ENCODE measurements at places on chromosomes 2 and 18.

GRCh38 chr18:35337286-35337685 is 6.9 kb downstream of the ZNF24 start:
- DNase-seq = no peak

DNA sequence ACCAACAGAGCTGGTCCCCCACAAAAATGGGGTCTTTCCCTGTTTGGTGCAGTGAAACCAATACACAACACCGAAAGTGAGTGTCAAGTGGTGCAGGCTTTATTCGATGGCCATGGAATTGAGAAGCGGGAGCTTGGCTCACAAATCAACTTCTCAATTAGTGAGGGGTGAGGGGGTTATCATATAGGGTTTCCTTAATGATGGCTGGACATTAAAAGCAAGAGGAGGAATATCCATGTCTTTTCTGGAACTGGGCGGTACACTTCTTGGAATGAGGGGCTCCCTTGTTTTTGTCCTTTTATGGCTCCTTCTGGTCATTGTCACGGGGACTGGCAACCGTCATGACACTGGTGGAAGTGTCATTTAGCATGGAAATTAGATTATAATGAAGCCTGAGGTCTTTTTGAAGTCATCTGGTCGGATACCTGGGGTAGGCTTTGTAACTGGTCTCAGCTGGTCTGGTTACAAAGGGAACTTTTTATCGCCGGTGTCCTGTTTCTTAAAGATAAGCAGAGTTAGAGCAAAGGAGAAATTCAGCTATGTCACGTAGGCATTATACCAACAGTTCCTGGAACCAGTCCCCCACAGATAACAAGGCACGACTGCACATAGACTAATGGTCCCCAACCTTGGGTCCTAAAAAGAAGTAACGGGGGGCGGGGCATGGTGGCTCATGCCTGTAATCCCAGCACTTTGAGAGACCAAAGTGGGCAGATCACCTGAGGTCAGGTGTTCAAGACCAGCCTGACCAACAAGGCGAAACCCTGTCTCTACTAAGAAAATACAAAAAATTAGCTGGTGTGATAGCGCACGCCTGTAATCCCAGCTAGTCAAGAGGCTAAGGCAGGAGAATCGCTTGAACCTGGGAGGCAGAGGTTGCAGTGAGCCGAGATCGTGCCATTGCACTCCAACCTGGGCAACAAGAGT is 93.5 kb upstream of the NDUFV2 start:
- DNase-seq = no peak

DNA sequence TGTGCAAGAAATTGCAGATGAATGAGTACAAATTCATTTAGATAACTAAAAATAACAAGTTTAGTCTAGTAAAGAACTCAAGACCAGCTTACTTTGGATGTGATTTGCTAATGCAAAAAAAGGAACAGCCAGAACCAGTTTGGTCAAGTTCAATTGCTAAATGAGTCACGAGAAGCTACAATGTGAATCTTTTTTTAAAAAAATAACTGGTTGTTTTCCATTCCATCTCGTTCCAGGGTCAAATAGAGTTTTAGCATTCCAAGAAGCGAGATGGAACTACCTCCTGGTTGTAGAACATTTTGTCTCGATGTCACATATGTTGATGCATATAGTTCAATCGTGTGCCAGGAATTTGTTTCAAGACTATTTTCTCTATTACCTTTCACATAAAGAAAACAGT is 65.0 kb upstream of the IKZF2 start:
- no peak for DNase-seq

DNA sequence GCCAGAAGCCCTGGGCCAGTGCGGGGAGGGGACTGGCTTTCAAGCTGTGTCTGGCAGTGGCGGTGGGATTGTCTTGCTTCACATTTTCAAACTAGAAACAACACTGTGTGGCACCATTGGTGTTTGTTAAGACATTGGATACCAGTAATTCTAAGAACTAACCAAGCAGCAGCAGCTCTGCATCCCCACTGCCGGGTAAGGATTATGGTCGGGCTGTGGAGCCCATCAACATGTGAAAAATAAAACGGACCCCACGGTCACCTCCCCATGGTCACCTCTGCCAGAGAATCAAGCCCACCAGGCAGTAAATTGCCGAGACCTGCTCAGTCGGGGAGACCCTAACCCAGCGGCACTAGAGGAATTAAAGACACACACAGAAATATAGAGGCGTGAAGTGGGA is 65.3 kb downstream of the C18orf63 start:
- DNase-seq = no peak

GRCh38 chr2:150143087-150143536 is 344.4 kb downstream of the RND3 start:
- DNase-seq = no peak

DNA sequence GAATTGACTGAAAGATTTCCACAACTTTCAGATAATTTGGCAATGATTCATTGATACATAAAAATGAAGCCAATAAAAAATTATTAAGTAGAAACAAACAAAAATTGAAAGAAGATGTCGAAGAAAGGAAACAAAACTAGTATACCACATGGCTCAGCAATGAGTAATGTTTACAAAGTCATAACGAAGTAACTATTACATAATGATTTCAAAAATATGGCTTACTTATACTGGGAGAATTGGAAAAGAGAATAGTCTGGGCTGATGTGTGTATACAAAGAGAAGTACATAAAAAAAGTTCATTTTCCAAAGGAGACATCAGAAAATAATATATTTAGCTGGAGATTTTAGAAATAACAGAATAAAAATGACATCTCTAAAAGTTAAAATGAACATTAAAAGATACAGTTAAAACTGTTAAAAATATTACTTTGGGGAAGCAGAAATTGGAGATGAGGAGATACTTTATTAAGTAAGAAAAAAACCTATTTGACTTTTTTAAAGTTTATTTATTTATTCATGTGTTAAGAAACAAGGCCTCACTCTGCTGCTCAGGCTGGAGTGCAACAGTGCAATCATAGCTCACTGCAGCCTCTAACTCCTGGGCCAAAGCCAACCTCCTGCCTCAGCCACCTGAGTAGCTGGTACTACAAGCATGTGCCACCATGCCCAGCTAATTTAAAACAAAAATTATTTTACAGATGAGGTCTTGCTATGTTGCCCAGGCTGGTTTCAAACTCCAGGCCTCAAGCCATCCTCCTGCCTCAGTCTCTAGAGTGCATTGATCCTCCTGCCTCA is 409.7 kb upstream of the PIK3C3 start:
- DNase-seq = no peak

DNA sequence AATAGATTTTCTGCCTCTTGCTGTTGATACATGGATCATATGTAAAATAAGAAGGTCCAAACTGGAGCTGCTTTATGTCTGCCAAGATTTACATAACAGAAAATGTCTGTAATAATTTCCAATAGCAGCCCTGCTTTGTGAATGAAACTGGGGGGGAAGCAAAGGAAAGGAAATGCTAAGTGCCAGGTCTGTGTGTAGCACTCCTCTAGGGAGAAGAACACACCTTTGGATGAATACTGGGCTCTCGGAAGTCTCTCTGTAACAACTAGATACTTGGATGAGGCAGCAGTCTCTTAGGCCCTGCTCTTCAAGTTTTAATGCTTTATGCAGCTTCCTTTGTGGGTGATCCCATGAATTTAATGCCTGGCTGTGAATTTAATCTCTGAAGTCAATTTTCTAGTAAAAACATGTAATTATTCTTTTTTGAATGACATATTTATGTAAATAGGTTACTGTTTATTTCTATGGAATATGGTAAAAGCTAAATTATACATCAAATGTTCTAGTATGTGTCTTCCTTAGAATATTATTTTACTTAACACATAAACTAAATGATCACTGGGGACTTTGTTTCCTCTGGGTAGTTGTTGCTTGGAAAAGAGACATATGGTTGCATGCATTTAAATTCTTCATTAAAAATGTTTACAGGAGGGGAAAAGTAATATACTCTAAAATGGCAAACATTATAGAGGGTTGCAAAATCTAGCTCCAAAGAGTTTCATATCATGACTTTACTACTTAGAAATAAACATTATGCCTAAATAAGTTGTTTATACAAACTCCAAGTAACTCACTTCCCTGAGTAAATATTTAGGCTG is 336.6 kb upstream of the CWC22 start:
- DNase-seq = no peak

DNA sequence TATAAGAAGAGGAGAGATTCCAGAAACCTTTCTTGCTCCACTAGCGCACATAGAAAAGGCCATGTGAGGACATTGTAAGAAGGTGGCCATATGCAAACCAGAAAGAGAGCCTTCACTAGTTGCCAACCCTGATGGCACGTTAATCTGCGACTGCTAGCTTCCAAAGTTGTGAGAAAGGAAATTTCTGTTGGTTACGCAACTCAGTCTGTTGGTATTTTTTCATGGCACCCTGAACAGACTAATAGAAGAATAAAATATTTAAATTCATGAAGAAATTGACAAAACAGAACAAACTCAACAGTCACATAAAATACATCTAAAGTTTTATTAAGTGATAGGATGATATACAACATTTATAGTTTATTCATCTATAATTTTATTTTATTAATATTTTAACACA is 625.9 kb upstream of the NRXN1 start:
- DNase-seq = no peak

DNA sequence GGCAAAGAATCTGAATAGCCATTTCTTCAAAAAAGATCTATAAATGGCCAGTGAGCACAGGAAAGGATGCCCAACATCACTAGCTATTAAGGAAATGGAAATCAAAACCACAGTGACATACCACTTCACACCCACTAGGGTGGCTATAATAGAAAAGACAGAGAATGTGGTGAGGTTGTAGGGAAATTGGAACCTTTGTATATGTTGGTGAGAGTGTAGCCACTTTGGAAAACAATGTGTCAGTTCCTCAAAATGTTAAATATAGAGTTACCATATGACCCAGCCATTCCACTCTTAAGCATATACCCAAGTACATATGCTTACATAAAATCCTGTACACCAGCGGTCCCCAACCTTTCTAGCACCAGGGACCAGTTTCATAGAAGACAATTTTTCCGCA is 152.8 kb downstream of the SMAD2 start:
- no peak for DNase-seq

GRCh38 chr18:32473325-32473724 is 2.6 kb upstream of the GAREM1 start:
- DNase-seq = no peak

DNA sequence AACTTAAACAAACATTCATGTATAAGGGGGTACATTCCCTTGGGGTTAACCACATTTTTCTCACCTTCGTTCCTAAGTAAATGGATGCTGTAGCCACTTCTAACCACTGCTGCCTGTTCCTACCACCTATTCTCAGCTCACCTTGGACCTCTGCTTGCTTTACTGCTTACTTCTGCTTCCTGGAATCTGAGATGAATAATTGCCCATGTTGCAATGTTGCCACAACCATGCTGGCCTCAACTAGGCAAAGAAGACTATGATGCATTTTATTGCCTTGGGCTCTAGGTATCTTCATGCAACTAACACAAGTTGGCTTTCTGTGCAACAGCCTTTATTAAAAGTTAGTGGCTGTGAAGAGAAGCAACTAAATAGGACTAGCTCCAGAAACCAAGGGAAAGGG is 106.3 kb upstream of the TCF4 start:
- no peak for DNase-seq

DNA sequence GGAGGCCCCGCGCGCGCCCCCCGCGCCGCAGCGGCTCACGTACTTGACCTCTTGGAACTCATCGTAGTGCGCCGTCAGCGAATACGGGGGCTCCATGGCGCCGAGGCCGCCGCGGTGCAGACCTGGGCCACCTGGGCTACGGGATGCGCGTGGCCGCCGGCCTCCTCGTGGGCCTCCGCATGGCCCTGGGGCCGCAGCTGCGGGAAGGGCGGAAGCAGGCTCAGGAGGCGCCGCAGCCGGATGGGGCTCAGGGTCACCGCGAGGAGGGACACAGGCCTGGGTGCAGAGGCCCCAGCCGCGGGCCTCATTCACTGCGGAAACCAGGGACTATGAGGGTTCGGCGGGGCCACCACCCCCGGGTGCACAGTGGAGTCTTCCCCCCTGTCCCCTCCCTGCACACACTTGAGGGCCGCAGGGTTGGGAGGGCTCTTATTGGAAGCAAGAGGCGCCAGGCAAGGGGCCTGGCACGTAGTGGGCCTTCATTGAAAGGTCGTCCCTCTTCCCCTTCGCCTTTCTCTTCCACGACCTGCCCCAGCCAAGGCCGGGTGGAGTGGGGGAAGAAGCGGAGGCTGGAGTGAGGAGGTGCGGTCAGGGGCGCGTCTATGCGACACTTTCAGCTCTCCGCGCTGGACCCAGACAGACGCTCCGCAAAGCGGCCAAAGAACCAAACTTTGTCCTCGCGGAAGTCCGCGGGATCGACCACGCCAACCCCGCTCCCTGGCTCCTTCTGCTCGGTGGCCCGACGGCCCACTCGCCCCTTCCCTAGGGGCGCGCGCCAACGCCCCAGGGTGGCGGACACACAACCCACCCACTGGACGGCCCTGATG is 863 bp downstream of the ECEL1 start:
- DNase-seq = no peak

GRCh38 chr2:176110415-176111308 is 3.6 kb downstream of the HOXD11 start:
- DNase-seq = no peak

- DNase-seq = no peak
Measured at GRCh38 chr2:32780961-32781360, 153.1 kb downstream of the TTC27 start.

GRCh38 chr2:72145658-72146329 is 1.9 kb downstream of the CYP26B1 start:
- no peak for DNase-seq

GRCh38 chr2:136858656-136859055 is 93.3 kb downstream of the THSD7B start:
- no peak for DNase-seq

GRCh38 chr2:229237270-229237669 is 33.8 kb downstream of the PID1 start:
- DNase-seq = no peak

GRCh38 chr2:134021830-134022524 is 231.9 kb upstream of the MGAT5 start:
- no peak for DNase-seq

DNA sequence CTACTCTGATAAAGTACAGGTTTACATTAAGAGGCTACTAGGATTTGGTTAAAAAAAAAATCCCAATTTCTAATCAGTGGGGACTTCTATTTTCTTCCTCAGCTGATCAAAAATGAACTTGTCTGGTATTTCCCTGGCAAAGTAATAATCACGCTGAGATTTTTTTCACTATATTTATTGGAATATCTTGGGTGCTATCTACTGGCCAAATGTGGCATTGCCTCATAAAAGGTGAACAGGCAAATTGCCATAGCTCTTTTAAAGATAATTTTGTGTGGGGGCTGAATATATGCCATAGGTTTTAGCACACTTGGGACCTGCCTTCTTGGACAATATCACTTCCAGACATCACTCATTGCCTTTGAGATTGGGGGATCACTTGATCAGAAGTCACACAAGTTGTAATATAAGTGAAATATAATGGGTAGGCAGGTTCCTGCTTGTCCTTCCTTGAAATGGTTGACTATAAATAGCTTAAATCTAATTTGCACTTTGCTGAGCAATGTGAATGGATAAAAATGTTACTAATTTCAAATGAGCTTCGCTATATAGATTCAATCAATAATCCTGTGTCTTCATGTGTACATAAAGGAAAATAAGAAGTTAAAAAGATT is 7.0 kb upstream of the NXPH2 start:
- no peak for DNase-seq

- DNase-seq = no peak
Measured at GRCh38 chr2:218354045-218354444, 2.6 kb upstream of the CATIP start.

All from stimulated activated CD8-positive, alpha-beta memory T cell treated with anti-CD3 and anti-CD28 coated beads, Interleukin-2, amount 100 ng/mL, for 1 hour (primary cell).